ENCODE measurements at places on chromosomes 7 and 10.

- DNase-seq: no peak
These were observed 79.2 kb downstream of the SRPK2 start for GRCh38 chr7:105309235-105310169.

- DNase-seq: no peak
These were observed 54.7 kb upstream of the CCNJ start for GRCh38 chr10:95988702-95989101.

GRCh38 chr10:72164617-72165016 is 51.2 kb upstream of the ANAPC16 start:
- DNase-seq: no peak

- DNase-seq: no peak
These were observed 18.6 kb upstream of the ADGRA1 start for GRCh38 chr10:133069033-133069525.

DNA sequence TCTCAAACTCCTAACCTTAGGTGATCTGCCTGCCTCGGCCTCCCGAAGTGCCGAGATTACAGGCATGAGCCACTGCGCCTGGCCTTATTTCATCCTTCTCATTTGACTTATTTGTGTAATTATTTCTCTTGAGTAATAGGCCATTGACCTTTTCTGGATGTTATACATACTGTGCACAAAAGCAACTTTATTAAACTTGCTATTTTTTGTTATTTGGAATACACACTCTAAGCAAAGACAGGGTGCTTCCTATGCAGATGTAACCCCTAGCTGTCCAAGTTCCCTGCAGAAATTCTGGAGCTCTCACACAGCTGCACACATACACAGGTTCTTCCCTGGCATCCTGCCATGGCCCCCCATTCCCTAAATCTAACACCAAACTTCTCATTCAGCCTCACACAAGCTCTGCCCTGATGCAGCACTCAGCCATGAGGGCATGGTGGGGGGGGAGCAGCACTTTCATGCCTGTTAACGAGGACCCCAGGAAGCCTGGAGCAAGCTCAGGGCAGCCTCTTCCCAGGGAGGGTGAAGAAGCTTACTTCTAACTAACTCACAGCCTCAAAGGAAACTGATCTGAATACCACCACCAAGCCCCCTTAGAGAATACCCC is 33.2 kb downstream of the SH3PXD2A start:
- DNase-seq: no peak

DNA sequence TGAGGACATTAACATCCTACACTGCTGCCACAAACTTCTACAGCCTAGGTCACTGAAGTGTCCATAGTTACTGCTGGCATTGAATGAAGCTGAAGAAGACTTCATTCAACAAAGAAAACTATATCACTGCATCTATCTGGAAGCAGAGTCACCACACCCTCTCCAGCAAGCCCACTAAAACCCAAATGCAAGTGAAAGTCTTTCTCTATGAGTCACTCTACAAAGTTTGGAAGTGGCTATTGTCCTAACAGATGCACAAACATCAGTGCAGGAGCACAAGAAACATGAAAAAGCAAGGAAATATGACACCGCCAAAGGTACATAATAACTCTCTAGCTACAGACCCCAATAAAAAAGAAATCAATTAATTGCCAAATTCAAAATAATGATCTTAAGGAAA is 43.5 kb upstream of the CAMK2B start:
- DNase-seq: no peak

GRCh38 chr10:69571618-69572158 is 1.5 kb downstream of the NEUROG3 start:
- no peak for DNase-seq

Measured in activated T-helper 9 cell treated with anti-CD3 and anti-CD28 coated beads, Interleukin-2, amount 50 U/mL, for 16 hours (primary cell).